ENCODE measurements at places on chromosomes 7 and 10. TPM values are rescaled to one million over a fixed set of nuclear protein-coding genes. Genes with fewer than 3 reads are reported as not detected.
A peak's percentile ranks its signal among the peaks of the same experiment; 100 is the strongest.

The SLC4A2 gene
- 107 TPM for total RNA-seq

DNA sequence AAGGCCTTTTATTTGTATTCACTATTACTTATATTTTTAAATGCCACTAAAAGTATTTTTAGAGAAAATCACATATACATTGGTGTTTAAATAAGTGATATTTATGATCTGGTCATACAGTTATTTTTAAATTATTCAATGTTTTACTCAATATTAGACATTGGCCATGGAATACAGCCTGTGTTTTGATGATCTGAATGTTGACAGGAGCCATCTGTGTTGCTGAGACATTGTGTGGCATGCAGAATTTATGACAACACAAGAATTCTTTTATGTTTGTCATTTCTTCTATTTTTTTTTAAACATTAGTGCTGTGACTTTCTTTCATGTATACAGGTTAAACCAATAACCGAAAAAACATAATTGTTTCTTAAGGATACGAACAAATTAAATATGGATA lies 156.2 kb downstream of the CCSER2 start:
- H3K4me3 ChIP-seq: no peak overlapping the region
- H3K27ac ChIP-seq: no peak overlapping the region
- no peaks in the 10 kb centered on the region for H3K4me1 ChIP-seq
- H3K27me3 ChIP-seq: no peaks in the 10 kb centered on the region
- peaks cover 3% of the 10 kb centered on the region for H3K36me3 ChIP-seq

GRCh38 chr7:29319719-29320521 lies 125.3 kb downstream of the CHN2 start:
- no peaks in the 10 kb centered on the region for H3K27me3 ChIP-seq
- no peak for DNase-seq
- H3K36me3 ChIP-seq: no peaks in the 10 kb centered on the region
- no peaks in the 10 kb centered on the region for H3K4me1 ChIP-seq
- no peak overlapping the region for H3K27ac ChIP-seq

GRCh38 chr7:3978839-3979238 lies 677.8 kb downstream of the SDK1 start:
- no peaks in the 10 kb centered on the region for H3K27me3 ChIP-seq
- H3K4me1 ChIP-seq: no peaks in the 10 kb centered on the region
- no peak for DNase-seq
- peaks cover 6% of the 10 kb centered on the region for H3K36me3 ChIP-seq
- no peak overlapping the region for H3K4me3 ChIP-seq
- no peak overlapping the region for H3K27ac ChIP-seq

The CLRN3 gene
- not detected for total RNA-seq

The STARD3NL gene
- 43.3 TPM for total RNA-seq

DNA sequence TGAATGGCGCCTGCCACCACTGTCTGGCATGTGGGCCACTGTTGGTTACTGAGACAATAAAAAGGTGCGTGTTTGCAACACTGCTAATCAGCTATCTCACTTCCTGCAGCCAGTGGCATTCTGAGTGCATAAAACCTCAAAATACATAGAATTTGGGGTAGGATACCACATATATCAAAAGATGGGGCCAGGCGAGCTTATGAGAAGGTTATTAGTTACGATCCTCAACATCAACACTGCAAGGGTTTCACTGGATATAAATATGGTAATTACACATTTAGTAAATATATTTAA lies 200.2 kb downstream of the WDR37 start:
- DNase-seq: no peak
- H3K27ac ChIP-seq: no peak overlapping the region
- no peaks in the 10 kb centered on the region for H3K4me1 ChIP-seq
- peaks cover 43% of the 10 kb centered on the region for H3K27me3 ChIP-seq

The SOSTDC1 gene
- 0.83 TPM for total RNA-seq

The OGA gene
- 96.6 TPM for total RNA-seq

GRCh38 chr7:87330316-87330715 lies 15.1 kb upstream of the CROT start:
- H3K4me3 ChIP-seq: no peak overlapping the region
- H3K27me3 ChIP-seq: no peaks in the 10 kb centered on the region
- peaks cover 11% of the 10 kb centered on the region for H3K36me3 ChIP-seq
- no peak overlapping the region for H3K27ac ChIP-seq
- no peak for DNase-seq
- H3K4me1 ChIP-seq: no peaks in the 10 kb centered on the region

- H3K27ac ChIP-seq: peak overlapping the region; percentile 58
- peaks cover 8% of the 10 kb centered on the region for H3K36me3 ChIP-seq
- DNase-seq: peak; percentile 24
- H3K4me3 ChIP-seq: no peak overlapping the region
Measured at GRCh38 chr10:110137142-110137545, 70.3 kb upstream of the MXI1 start.

GRCh38 chr10:77628906-77629730 lies 8.5 kb downstream of the KCNMA1 start:
- H3K4me3 ChIP-seq: no peak overlapping the region
- peak overlapping the region; percentile 53 for H3K27ac ChIP-seq
- no peak for DNase-seq
- H3K27me3 ChIP-seq: no peaks in the 10 kb centered on the region
- H3K36me3 ChIP-seq: no peaks in the 10 kb centered on the region

GRCh38 chr10:110209926-110210673 lies 2.7 kb downstream of the MXI1 start:
- no peaks in the 10 kb centered on the region for H3K27me3 ChIP-seq
- H3K4me1 ChIP-seq: peaks cover 34% of the 10 kb centered on the region
- H3K36me3 ChIP-seq: no peaks in the 10 kb centered on the region
- peak overlapping the region; percentile 86 for H3K4me3 ChIP-seq

- no peak overlapping the region for H3K4me3 ChIP-seq
- peaks cover 5% of the 10 kb centered on the region for H3K36me3 ChIP-seq
- H3K27me3 ChIP-seq: no peaks in the 10 kb centered on the region
- peaks cover 70% of the 10 kb centered on the region for H3K4me1 ChIP-seq
Measured at GRCh38 chr7:103346396-103346795, 1.0 kb upstream of the PSMC2 start.

GRCh38 chr10:127356360-127356759 lies 160.0 kb upstream of the INSYN2A start:
- H3K27ac ChIP-seq: no peak overlapping the region
- H3K36me3 ChIP-seq: peaks cover 4% of the 10 kb centered on the region
- no peak overlapping the region for H3K4me3 ChIP-seq
- DNase-seq: no peak

- H3K4me1 ChIP-seq: peaks cover 36% of the 10 kb centered on the region
- no peak for DNase-seq
- no peak overlapping the region for H3K4me3 ChIP-seq
Measured at GRCh38 chr10:60962946-60963345, 19.0 kb upstream of the RHOBTB1 start.

GRCh38 chr10:86480571-86480970 lies 41.0 kb downstream of the WAPL start:
- H3K27me3 ChIP-seq: no peaks in the 10 kb centered on the region
- DNase-seq: no peak
- no peaks in the 10 kb centered on the region for H3K4me1 ChIP-seq
- no peak overlapping the region for H3K4me3 ChIP-seq
- H3K27ac ChIP-seq: no peak overlapping the region

The CREB3L2 gene
- 43.4 TPM for total RNA-seq

The WDFY4 gene
- total RNA-seq: 5.8 TPM

The AKR1E2 gene
- 19.1 TPM for total RNA-seq

GRCh38 chr10:33353334-33353733 lies 18.9 kb upstream of the NRP1 start:
- DNase-seq: no peak
- no peaks in the 10 kb centered on the region for H3K27me3 ChIP-seq
- H3K27ac ChIP-seq: no peak overlapping the region
- no peaks in the 10 kb centered on the region for H3K36me3 ChIP-seq

DNA sequence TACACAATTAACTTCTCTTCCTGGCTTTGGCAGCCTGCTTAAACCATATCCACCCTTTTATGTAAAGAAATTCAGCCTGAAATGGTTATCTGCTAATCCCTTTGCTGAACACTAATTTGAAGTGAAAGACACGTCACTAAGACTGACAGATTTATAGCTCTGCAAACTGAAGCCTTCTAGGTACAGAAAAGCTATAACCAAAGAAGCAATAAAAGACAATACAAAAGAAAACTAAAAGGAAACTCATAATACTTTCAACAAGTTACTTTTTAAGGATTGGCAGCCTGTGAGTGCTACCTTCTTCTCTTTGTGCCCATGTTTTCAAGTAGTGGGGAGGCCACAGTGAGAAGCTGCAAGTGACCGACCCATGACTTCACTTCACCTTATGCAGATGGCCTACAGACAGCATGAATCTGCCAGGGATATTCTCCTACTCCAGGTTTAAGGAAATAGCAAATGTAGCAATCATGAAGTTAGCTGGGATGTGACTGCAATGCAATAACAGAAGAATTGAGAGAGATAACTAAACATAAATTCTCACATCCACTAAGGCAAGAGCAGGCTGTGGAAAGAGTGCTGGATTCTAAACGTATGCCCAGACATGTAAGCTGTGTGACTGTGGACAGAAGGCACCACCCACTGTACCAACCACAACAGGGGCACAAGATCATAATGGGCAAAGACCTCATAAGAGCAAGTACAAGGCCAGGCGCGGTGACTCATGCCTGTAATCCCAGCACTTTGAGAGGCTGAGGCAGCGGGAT lies 10.7 kb upstream of the SPOCK2 start:
- peak; percentile 50 for DNase-seq
- H3K27ac ChIP-seq: no peak overlapping the region
- H3K27me3 ChIP-seq: no peaks in the 10 kb centered on the region
- no peaks in the 10 kb centered on the region for H3K4me1 ChIP-seq
- H3K4me3 ChIP-seq: no peak overlapping the region

GRCh38 chr7:29642494-29643155 lies 79.0 kb downstream of the PRR15 start:
- H3K4me3 ChIP-seq: no peak overlapping the region
- H3K27ac ChIP-seq: no peak overlapping the region
- no peak for DNase-seq
- H3K27me3 ChIP-seq: no peaks in the 10 kb centered on the region
- no peaks in the 10 kb centered on the region for H3K4me1 ChIP-seq
- H3K36me3 ChIP-seq: no peaks in the 10 kb centered on the region

The PWWP2B gene
- total RNA-seq: 25.5 TPM

DNA sequence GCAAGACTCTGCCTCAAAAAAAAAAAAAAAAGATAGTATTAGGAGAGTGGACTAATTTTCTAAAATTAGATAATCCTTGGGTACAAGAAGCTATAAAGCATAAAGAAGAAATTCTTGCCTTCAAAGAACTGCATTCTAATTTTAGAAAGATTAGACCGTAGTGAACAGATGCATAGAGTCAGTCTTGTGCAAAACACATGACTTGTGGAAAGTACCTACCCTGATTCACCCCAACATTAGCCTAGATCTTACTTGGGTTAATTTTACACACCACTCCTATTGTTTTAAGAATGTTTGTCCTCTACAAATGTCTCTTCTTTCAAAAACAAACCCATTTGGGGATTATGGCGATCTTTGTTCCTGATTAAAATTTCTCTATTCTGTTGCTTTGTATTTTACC lies 38.9 kb upstream of the SP8 start:
- H3K27me3 ChIP-seq: peaks cover 11% of the 10 kb centered on the region
- H3K27ac ChIP-seq: no peak overlapping the region
- H3K4me1 ChIP-seq: no peaks in the 10 kb centered on the region
- no peak for DNase-seq
- H3K36me3 ChIP-seq: no peaks in the 10 kb centered on the region

DNA sequence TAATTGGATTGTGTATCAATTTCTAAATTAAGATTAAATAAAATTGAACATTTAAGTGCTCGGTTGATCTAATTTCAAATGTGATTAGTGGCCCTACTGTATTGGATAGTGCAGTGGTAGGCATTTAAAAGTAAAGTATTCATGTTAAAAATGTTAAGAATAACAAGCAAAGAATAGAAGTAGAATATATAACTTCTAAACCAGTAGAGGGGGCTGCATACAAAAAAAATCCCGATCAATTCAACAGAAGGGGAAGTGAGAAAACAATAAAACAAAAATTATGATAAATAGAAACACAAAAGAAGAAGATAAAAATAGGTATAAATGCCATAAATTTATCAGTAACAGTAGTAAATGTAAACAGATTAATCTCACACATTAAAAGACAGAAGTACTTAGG lies 24.9 kb upstream of the WDFY4 start:
- no peaks in the 10 kb centered on the region for H3K27me3 ChIP-seq
- peaks cover 20% of the 10 kb centered on the region for H3K4me1 ChIP-seq
- no peak overlapping the region for H3K27ac ChIP-seq
- no peak overlapping the region for H3K4me3 ChIP-seq
- no peak for DNase-seq

DNA sequence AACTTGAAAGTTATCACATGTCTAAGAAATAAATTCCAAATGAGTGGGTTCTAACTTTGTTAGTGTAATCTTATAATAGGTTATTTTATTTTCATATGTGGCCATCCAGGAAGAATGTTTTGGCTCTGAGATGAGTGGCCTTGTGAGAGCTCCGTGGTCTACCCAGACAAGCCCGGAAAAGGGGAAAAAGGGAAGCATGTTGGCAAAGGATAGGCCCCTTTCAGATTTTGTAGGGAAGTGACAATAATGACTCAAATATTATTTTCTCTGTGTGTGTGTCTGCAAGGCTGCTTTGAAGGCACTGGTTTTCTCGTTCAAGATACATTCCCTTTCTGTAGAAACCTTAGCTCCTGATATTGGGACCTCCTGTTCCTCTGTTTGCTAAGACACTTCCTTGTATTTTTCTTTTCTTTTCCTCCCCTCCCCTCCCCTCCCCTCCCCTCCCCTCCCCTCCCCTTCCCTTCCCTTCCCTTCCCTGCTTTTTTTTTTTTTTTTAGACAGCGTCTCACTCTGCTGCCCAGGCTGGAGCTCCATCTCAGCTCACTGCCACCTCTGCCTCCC lies 240.8 kb downstream of the LRMDA start:
- peaks cover 14% of the 10 kb centered on the region for H3K4me1 ChIP-seq
- H3K27ac ChIP-seq: no peak overlapping the region
- H3K27me3 ChIP-seq: no peaks in the 10 kb centered on the region
- no peak for DNase-seq

DNA sequence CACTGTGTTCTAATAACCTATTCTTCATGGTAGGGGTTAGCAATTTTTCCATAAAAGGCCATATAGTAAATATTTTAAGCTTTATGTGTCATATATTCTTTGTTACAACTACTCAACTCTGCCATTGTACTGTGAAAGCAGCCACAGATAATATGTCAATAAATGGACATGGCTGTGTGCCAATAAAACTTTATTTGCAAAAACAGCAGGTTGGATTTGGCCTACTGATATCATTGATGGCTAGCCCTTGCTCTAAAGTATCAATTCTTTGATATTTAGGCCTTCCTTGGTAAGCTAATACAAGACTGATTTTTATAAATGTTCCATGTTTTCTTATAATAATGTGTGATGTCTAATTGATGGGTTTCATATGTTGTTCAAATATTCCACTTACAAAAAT lies 77.2 kb upstream of the OPALIN start:
- peaks cover 7% of the 10 kb centered on the region for H3K4me1 ChIP-seq
- H3K36me3 ChIP-seq: no peaks in the 10 kb centered on the region
- H3K4me3 ChIP-seq: no peak overlapping the region

All from esophagus muscularis mucosa (tissue), 4 donors.